ENCODE measurements at places on chromosomes 3 and 15. TPM values are rescaled to one million over a fixed set of nuclear protein-coding genes. Genes with fewer than 3 reads are reported as not detected.

DNA sequence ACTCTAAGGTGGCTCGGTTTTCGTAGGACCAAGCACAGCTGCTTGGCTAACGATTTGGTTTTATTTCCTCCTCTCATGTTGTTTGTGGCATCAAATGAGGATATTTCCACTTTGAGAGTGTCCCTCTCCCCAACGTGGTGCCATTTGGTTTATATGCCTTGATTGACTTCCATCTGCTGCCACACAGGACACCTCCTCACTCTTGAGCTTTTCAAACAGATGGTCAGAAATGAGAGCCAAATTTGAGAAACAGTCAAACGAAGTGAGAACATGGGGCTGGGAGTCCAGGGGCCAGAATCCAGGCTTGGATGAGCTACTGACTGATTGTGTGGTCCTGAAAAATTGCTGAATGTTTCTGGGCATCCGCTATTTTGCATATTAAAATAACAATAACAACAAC is 43.5 kb downstream of the CEMIP start:
- H3K4me3 ChIP-seq: no peak overlapping the region
- no peaks in the 10 kb centered on the region for H3K36me3 ChIP-seq
- no peaks in the 10 kb centered on the region for H3K4me1 ChIP-seq

The KCNMB2 gene
- polyA plus RNA-seq: not detected

DNA sequence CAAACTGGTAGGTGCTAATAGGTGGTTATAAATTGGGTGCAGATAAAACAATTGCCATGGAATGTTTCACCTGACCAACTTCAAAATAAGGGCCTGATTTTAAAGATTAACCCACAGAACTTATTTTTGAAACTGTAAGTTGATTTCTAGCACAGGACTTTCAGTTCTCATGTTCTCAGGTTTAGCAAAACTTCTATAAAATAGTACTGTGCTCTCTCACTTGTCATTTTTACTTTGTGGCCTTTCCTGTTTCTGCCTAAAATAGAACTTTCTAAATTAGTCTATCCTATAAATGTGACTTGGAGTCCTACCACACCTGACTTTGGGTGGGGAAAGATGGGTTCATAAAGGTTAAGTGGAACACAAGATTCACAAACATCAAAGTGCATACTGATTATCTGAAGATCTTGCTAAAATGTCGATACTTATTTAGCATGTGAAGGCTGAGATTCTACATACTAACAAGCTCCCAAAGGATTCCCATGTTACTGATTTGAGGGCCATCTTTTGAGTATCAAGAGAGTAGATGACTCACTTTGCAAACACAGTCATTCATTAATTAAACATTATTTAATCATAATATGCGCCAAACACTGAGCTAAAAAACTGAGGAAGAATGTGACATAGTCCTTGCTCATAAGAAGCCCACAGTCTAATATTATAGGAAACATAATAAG is 38.6 kb downstream of the BTLA start:
- no peaks in the 10 kb centered on the region for H3K4me1 ChIP-seq
- no peak overlapping the region for H3K4me3 ChIP-seq
- H3K27me3 ChIP-seq: no peaks in the 10 kb centered on the region
- no peak overlapping the region for H3K27ac ChIP-seq
- DNase-seq: no peak

The C3orf20 gene
- polyA plus RNA-seq: not detected

DNA sequence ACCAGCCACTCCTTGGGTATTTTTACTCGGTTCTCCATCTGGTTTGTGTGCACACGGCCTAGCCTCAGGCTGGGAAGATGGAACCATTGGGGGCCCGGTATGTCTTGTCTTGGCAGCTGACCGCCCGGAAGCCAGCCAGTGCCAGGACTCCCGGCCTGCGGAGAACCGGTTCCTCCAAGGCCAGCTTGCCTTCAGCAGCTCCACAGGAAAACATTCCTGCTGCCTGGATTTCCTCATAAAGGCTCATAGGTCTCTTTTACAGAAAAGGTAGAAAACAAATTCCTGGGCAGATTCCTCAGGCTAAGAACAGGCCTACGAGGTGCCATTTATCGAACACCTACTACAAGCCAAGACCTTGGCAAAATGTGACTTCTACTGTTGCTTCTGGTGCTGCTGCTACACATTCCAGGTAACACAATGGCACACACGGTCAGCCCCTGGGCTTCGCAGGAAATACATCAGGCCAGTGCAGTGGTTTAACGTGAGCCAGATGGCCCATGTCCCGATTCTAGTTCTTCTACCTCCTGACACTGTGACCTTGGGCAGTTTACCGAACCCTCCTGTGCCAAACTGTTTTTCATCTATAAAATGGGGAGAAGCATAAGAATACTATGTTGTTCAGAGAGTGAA is 141.8 kb downstream of the OPA1 start:
- H3K27me3 ChIP-seq: no peaks in the 10 kb centered on the region
- H3K4me3 ChIP-seq: no peak overlapping the region
- H3K4me1 ChIP-seq: no peaks in the 10 kb centered on the region
- H3K36me3 ChIP-seq: no peaks in the 10 kb centered on the region
- H3K27ac ChIP-seq: no peak overlapping the region
- DNase-seq: no peak

The ABHD10 gene
- polyA plus RNA-seq: 6.1 TPM

- H3K36me3 ChIP-seq: no peaks in the 10 kb centered on the region
- no peaks in the 10 kb centered on the region for H3K27me3 ChIP-seq
- DNase-seq: peak; percentile 85
- peak overlapping the region; percentile 89 for H3K4me3 ChIP-seq
Observed at GRCh38 chr3:33115024-33115768, 1.4 kb downstream of the CRTAP start.

The TLR9 gene
- polyA plus RNA-seq: 0.14 TPM

The CAPN3 gene
- 154 TPM for polyA plus RNA-seq

- no peaks in the 10 kb centered on the region for H3K36me3 ChIP-seq
- H3K4me3 ChIP-seq: no peak overlapping the region
- H3K27me3 ChIP-seq: peaks cover 4% of the 10 kb centered on the region
- no peak overlapping the region for H3K27ac ChIP-seq
- no peaks in the 10 kb centered on the region for H3K4me1 ChIP-seq
- DNase-seq: no peak
Observed at GRCh38 chr3:38738630-38739395, 77.2 kb downstream of the SCN10A start.

GRCh38 chr3:10693457-10693856 is 122.6 kb upstream of the SLC6A11 start:
- peaks cover 9% of the 10 kb centered on the region for H3K4me1 ChIP-seq
- H3K27ac ChIP-seq: peak overlapping the region; percentile 64
- no peak overlapping the region for H3K4me3 ChIP-seq
- no peaks in the 10 kb centered on the region for H3K27me3 ChIP-seq
- DNase-seq: no peak
- H3K36me3 ChIP-seq: no peaks in the 10 kb centered on the region

DNA sequence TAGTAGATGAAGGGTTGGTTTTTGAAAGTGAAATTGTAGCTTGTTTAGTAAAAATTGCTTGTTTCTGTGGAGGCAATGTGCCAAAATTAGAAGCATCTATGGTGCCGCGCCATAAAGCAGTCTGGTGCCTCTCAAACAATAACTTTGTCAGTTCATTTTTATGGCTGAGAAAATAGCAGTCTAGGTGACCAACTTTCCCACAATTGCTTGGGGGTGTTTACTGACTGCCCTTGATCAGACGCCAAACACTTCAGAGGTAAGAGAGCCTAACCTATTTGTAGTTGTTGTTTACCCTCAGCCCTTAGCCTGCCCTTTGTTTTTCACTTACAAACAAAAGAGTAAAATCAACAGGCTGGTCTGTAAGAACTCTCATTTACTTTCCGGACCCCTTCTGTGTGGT is 174.5 kb downstream of the FNDC3B start:
- no peaks in the 10 kb centered on the region for H3K27me3 ChIP-seq
- peaks cover 73% of the 10 kb centered on the region for H3K4me1 ChIP-seq
- H3K36me3 ChIP-seq: no peaks in the 10 kb centered on the region
- DNase-seq: no peak
- no peak overlapping the region for H3K27ac ChIP-seq
- no peak overlapping the region for H3K4me3 ChIP-seq

GRCh38 chr3:44020143-44020542 is 221.5 kb upstream of the TOPAZ1 start:
- no peak overlapping the region for H3K27ac ChIP-seq
- no peak for DNase-seq
- no peaks in the 10 kb centered on the region for H3K4me1 ChIP-seq
- H3K4me3 ChIP-seq: no peak overlapping the region

The UROC1 gene
- not detected for polyA plus RNA-seq

- no peak overlapping the region for H3K27ac ChIP-seq
- H3K4me1 ChIP-seq: no peaks in the 10 kb centered on the region
- DNase-seq: no peak
- H3K27me3 ChIP-seq: no peaks in the 10 kb centered on the region
Observed at GRCh38 chr3:94258851-94259250, 196.0 kb downstream of the NSUN3 start.

GRCh38 chr3:20043396-20043795 is 3.1 kb downstream of the KAT2B start:
- peak; percentile 78 for DNase-seq
- no peaks in the 10 kb centered on the region for H3K27me3 ChIP-seq
- peaks cover 44% of the 10 kb centered on the region for H3K4me1 ChIP-seq

- H3K4me3 ChIP-seq: no peak overlapping the region
- peaks cover 37% of the 10 kb centered on the region for H3K4me1 ChIP-seq
- peaks cover 11% of the 10 kb centered on the region for H3K36me3 ChIP-seq
- DNase-seq: no peak
- H3K27me3 ChIP-seq: no peaks in the 10 kb centered on the region
Observed at GRCh38 chr3:47019201-47019600, 39.7 kb downstream of the NBEAL2 start.

The DET1 gene
- polyA plus RNA-seq: 7.0 TPM

The PP2D1 gene
- polyA plus RNA-seq: not detected

- no peak for DNase-seq
- no peak overlapping the region for H3K4me3 ChIP-seq
- no peaks in the 10 kb centered on the region for H3K36me3 ChIP-seq
- no peak overlapping the region for H3K27ac ChIP-seq
- no peaks in the 10 kb centered on the region for H3K27me3 ChIP-seq
Observed at GRCh38 chr3:150291515-150291914, 116.6 kb upstream of the TSC22D2 start.

DNA sequence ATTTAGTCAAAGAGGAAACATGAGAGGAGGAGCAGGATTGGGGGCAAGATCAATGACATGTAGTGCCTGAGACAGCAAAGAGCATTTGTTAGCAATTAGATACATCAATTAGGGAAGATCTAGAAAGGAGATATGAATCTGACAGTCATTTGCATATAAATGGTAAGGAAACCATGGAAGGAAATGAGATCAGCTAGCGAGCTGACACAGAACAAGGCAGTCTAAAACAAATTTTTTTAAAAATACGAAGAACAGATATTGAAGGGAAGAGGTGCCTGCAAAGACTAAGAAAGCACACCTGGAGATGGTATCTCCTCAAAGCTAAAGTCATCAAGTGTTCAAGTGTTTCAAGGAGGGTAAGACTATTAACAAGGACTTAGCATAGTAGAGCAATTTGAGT is 4.6 kb downstream of the EPM2AIP1 start:
- no peaks in the 10 kb centered on the region for H3K27me3 ChIP-seq
- peaks cover 39% of the 10 kb centered on the region for H3K4me1 ChIP-seq
- no peak overlapping the region for H3K27ac ChIP-seq
- peaks cover 9% of the 10 kb centered on the region for H3K36me3 ChIP-seq
- peak overlapping the region; percentile 79 for H3K4me3 ChIP-seq
- DNase-seq: no peak

- H3K4me1 ChIP-seq: peaks cover 4% of the 10 kb centered on the region
- no peak for DNase-seq
- no peak overlapping the region for H3K4me3 ChIP-seq
Observed at GRCh38 chr3:197364410-197365071, 66.1 kb upstream of the DLG1 start.

The CLSTN2 gene
- polyA plus RNA-seq: 0.89 TPM

GRCh38 chr3:172808969-172809546 is 58.5 kb downstream of the ECT2 start:
- no peak overlapping the region for H3K4me3 ChIP-seq
- H3K27ac ChIP-seq: no peak overlapping the region
- DNase-seq: no peak
- no peaks in the 10 kb centered on the region for H3K36me3 ChIP-seq
- no peaks in the 10 kb centered on the region for H3K4me1 ChIP-seq
- no peaks in the 10 kb centered on the region for H3K27me3 ChIP-seq

- H3K27me3 ChIP-seq: no peaks in the 10 kb centered on the region
- H3K4me1 ChIP-seq: peaks cover 4% of the 10 kb centered on the region
- H3K27ac ChIP-seq: no peak overlapping the region
Observed at GRCh38 chr3:171565481-171566058, 105.4 kb upstream of the TNIK start.
